ENCODE measurements at places on chromosomes 6 and 20.

GRCh38 chr6:43878823-43879495, 108.9 kb downstream of the VEGFA start:
- no peak for DNase-seq

- no peak for DNase-seq
Observed at GRCh38 chr6:30035784-30036183, 25.3 kb upstream of the POLR1H start.

DNA sequence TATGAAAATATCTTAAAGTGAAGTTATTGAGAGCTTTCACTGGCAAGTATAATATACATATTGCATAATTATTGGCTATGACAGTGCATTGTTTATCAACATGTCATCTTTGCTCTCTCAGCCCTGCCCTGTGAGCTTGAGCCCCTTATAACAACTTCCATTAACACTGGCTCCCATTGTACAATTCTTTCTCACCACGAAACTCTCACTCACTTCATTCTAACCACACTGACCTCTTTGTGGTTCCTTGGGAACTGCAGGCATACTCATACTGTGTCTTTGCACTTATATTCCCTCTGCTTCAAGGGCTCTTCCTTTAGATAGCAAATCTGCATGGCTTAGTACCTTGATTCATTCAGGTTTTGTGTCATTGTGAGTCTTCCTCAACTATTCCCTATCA, 411.8 kb downstream of the CDKAL1 start:
- DNase-seq: no peak

DNA sequence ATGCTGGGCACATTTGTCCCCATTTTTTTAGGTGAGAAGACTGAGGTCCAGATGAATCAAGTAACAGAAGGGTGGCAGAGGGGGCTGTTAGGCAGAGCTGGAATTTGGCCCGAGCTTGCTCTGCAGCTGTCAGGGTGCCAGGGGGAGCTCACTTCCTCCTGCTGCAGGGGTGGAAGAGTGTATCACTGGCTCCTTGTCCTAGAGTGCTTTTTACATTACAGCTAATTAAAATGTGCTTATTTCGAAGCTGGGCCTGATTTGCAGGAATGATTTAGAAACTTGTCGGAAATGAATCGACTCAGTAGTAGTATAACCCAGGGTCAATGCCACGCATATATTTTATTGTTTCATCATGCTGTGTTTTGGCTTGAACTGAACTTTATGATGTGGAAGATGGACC, 11.1 kb downstream of the TOX2 start:
- DNase-seq: no peak

GRCh38 chr20:46012921-46013320, 4.2 kb downstream of the MMP9 start:
- no peak for DNase-seq

- no peak for DNase-seq
Observed at GRCh38 chr6:46816626-46817025, 23.4 kb downstream of the MEP1A start.

- DNase-seq: no peak
Observed at GRCh38 chr6:118269659-118270058, 278.4 kb upstream of the PLN start.

DNA sequence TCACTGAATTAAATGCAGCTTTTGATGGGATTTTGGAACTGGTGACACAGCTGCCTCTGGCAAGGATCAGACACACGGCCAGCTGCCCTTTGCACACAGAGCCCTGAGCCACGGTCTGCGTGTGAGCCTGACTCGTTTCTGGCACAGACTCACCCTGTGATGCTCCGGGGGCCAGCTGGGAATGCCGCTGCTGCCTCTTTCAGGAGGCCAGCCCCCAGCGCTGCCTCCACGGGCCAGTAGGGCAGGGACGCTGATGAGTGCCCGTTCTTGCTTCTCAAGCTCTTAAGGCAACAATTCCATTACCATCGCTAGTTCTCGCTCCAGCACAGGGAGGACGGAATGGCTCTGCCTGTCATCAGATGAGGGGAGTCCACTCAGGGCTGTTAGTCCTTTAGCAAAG, 61.6 kb downstream of the IRF4 start:
- DNase-seq: no peak

- peak; percentile 75 for DNase-seq
Observed at GRCh38 chr20:58192567-58192966, 35.9 kb downstream of the ANKRD60 start.

DNA sequence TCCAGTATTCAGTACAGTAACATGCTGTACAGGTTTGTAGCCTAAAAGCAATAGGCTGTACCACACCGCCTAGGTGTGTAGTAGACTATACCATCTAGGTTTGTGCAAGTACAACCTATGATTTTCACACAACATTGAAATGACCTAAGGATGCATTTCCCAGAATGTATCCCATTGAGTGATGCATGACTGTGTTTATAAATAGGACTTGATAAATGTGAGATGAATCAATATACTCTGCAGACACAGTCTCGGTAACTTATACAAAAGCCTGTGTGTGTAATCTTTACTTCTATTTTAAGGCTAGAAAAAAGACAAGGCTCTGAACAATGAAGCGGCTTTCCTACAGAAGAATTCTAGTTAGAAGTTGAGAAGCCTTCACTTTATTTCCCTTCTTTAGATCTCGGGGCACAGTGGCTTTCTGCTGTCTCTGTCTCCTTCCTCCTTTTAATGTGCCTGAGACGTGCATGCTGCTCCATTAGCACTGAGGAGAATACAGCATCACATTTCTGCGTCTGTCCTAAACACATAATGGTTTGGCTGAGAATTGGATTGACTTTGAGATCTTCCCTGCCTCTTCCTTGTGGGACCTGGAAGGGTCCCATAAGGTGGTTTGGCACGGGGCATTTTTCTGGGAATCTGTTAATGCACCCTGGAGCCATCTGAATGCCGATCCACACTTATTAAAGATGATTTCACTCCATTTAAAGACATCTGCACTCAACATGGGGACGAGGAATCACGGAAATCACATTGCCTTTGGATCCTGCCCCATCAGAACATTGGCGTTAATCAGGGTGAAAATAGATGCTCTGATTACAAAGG, 112.5 kb downstream of the SCML4 start:
- DNase-seq: no peak
